ENCODE measurements at places on chromosomes 16 and 17. TPM values are rescaled to one million over a fixed set of nuclear protein-coding genes. Genes with fewer than 3 reads are reported as not detected.

DNA sequence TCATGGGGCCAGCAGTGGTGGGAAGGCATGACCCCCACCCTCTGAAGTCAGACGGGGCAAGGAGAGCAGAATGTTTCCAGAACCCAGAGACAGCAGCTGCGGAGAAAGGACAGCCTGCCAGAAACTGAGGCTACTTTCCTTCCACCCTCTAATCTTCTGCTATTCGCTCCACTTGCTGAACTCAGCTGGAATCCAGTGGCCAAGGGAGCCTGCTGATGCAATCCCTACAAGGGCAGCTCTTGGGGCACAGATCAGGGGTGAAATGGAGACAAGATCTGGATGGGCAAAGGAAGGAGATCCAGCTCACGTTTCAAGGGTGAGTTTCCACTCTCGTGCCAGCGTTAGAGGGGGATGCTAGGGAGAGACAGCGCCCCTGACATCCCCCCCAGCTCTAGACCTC lies 479.1 kb downstream of the SLC39A11 start:
- DNase-seq, result no peak

GRCh38 chr16:25011891-25012514 lies 3.2 kb downstream of the ARHGAP17 start:
- DNase-seq, result peak; percentile 29

GRCh38 chr17:5714993-5715392 lies 130.7 kb upstream of the NLRP1 start:
- no peak for DNase-seq

GRCh38 chr16:68369697-68370580 lies 59.1 kb downstream of the PRMT7 start:
- DNase-seq, result no peak

DNA sequence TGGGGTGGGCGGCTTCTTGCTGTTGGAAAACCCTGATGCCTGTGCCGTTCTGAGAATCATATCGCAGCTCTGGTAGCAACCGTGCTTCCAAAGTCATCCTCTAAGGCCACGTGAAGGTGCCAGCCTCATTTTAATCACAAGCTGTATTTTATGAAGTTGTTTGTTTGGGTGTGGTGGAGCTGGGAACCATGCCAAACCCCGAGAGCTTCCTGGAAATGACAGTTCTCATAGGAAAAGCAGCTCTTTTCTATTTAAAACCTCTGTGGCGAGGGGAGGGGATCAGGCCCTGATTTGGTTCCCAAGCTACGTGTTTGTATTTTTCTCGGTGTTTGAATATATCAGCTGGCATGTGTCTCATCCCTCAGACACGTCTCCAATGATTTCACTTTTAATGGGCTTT lies 21.7 kb downstream of the KNOP1 start:
- DNase-seq, result peak; percentile 63

GRCh38 chr17:77927777-77928518 lies 30.6 kb upstream of the TNRC6C start:
- DNase-seq, result no peak

The HIRIP3 gene
- polyA plus RNA-seq, result 12.9 TPM

DNA sequence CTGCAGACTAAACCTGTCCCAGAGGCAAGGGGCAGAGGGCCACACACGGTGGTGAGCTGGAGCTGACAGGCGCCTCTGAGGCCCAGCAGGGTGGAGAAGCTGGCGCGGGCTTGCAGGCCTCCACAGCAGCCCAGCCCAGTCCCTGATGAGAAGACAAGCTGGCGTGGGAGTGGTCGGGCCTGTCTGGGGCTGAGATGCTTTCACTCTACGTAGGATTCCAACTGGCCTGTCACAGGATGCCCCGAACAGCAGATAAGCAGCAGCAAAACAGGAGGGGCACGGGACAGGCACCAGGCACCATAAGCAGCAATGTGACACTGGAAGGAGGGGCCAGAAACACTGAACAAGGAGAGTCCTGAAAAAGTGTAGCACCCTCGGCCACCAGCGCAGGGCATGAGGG lies 40.1 kb downstream of the PEMT start:
- peak; percentile 75 for DNase-seq

The DNAH17 gene
- polyA plus RNA-seq, result 4.4 TPM

DNA sequence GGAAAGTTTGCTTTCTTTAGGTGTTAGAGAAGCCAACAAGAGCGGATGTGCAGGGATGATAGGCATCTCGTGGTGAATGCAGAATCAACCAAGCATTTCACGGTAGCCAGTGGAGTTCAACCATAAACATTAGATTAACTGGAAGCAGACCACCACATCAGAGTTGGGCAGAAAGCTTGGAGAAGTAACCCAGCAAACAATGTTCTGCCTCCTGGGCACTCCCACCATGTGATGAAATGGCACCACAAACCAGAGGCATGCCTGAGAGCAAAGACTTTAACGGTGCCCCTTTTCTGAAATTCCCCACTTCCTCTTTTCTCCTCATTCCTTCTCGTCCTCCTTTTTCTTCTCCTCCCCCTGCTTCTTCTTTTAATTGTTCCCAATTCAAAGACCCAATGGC lies 193.5 kb upstream of the ANKFN1 start:
- DNase-seq, result no peak

The GLIS2 gene
- 11.3 TPM for polyA plus RNA-seq

- DNase-seq, result no peak
These were observed 46.9 kb downstream of the NFATC3 start for GRCh38 chr16:68131813-68132706.

- no peak for DNase-seq
These were observed 26.1 kb upstream of the AMZ2 start for GRCh38 chr17:68221786-68222185.

The KRTAP4-9 gene
- not detected for polyA plus RNA-seq

The CCL8 gene
- not detected for polyA plus RNA-seq

The SPEM3 gene
- not detected for polyA plus RNA-seq

The SLC47A1 gene
- polyA plus RNA-seq, result 26.4 TPM

The DNAH9 gene
- 2.7 TPM for polyA plus RNA-seq

The KRT34 gene
- 0.71 TPM for polyA plus RNA-seq

GRCh38 chr16:67613808-67614207 lies 31.1 kb upstream of the CARMIL2 start:
- DNase-seq, result no peak

The CEP95 gene
- 25.8 TPM for polyA plus RNA-seq

The VAT1L gene
- 5.9 TPM for polyA plus RNA-seq

GRCh38 chr17:80696456-80696855 lies 151.8 kb downstream of the RPTOR start:
- DNase-seq, result no peak

The CES1 gene
- polyA plus RNA-seq, result 1.9 TPM

DNA sequence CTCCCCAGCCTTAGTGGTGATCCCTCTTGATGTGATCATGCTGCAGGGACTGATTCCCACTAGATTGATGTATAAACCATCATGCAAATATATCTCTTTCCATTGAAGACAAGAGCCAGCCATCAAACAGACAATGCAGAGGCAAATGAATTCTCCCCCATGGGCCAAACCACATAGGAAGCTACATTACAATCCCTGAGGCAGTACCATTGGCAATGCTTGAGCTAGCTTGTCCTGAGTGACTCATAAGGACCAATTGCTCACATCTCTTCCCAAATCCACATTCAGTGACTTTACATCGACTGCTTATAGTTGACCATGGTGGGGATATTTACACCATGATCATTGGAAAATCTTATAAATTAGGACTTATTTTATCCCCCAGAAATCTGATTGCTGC lies 242.2 kb downstream of the SHISA9 start:
- no peak for DNase-seq

GRCh38 chr16:14564861-14565687 lies 65.0 kb downstream of the PARN start:
- DNase-seq, result peak; percentile 21

- no peak for DNase-seq
These were observed 31.4 kb downstream of the BANP start for GRCh38 chr16:87982581-87983041.

GRCh38 chr17:21039839-21040575 lies 2.8 kb downstream of the USP22 start:
- DNase-seq, result peak; percentile 62

The HASPIN gene
- 1.1 TPM for polyA plus RNA-seq

The PRRT2 gene
- 23.9 TPM for polyA plus RNA-seq

GRCh38 chr16:49560004-49560830 lies 186.6 kb downstream of the C16orf78 start:
- no peak for DNase-seq

The ZNF597 gene
- 1.2 TPM for polyA plus RNA-seq

DNA sequence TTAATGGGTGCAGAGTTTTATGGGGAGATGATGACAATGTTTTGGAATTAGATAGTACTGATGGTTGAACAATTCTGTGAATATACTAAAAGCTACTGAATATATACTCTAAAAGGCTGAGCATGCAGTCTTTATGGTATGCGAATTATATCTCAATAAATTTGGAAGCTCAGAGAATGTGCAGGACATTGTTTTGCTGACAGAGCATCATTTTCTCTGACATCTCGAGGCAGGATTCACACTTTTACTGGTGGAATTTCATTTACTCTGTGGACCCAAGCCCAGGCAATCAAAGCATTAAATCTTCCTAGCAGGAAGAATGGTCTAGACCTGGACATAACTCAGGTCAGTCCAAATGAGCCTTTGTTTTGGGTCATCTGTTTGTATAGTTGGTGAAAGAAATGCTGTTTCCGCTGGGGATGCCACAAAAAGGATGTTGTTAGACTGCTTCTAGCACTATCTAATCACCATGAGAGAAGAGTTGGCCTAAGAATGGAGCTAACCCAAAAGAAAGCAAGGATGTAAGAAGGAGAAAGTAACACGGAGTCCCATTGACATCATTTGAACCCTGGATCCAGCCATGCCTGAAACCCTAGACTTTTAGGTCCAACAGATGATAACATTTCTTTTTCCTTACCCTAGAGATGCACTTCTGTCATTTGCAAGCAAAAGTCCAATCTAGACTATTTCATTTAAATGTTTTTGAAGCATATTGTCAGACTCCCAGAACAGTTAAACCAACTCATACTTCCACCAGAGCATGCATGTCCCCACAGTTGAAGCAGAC lies 18.8 kb upstream of the USP10 start:
- no peak for DNase-seq

GRCh38 chr16:27907457-27907972 lies 156.0 kb downstream of the GSG1L start:
- DNase-seq, result no peak

- DNase-seq, result no peak
These were observed 15.7 kb downstream of the CRLF3 start for GRCh38 chr17:30808785-30809286.

DNA sequence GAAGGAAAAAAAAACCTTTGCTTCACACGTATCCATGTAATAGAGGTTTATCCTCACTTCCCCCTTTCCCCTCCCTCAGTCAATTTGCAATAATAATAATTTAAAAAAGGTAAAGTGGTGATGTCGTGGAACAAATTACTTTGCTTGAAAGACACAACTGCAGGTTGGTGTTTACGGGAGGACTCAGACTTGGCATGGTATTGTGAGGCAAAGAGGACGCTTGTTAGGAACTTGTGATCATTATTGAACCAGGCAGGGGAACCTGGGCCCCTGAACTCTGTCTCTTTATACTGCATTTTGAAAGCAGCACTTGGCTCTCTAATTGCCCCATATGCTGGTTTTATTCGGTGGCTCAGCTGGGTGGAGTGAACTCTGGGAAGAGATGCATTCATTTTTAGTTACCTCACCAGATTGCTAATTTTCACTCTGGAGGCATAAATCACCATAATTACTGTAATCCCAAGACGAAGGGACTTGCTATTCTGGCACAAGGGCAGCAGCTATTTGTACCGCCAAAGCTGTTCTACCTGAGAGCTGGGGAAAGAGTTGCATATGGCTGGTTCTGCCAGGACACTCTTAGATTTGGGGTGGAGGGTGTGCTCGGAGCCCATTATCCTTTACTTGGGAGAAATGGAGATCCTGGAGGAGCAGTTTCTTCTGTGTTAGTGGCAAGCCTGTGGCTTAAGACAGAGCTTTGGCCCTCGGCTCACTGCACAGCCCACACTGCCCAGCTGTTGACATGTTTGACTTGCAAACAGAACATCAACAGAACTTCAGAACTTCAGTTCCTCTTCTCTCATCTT lies 5.7 kb upstream of the DHX8 start:
- peak; percentile 40 for DNase-seq

The IRX5 gene
- polyA plus RNA-seq, result 1.7 TPM

- peak; percentile 25 for DNase-seq
These were observed 245.9 kb upstream of the HSBP1 start for GRCh38 chr16:83561876-83562275.

GRCh38 chr16:84183911-84184591 lies 2.8 kb downstream of the TAF1C start:
- no peak for DNase-seq

DNA sequence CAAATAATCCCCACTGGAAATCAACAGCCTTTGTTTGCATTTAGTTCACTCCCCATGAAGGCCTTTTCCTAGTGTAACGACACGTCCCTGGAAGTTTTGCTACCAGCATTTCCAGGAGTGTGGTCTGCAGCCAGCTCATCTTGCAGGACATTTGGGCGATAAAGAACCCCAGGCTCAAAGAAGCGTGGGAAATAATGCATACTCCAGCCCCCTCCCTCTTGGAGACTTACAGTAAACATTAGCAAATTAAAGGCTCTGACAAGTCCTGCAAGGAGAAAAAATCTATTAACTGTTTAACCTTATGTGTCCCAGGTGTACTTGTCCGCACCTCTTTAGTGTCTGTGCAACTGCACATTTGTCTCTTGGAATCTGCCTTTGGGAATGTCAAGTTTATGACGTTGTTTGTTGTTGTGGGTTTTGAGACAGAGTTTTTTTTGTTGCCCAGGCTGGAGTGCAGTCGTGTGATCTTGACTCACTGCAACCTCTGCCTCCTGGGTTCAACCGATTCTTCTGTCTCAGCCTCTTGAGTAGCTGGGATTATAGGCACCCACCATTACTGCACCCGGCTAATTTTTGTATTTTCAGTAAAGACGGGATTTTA lies 131.1 kb downstream of the ABCC1 start:
- DNase-seq, result no peak
